ENCODE measurements at places on chromosomes 3 and 15.
A peak's percentile ranks its signal among the peaks of the same experiment; 100 is the strongest.

DNA sequence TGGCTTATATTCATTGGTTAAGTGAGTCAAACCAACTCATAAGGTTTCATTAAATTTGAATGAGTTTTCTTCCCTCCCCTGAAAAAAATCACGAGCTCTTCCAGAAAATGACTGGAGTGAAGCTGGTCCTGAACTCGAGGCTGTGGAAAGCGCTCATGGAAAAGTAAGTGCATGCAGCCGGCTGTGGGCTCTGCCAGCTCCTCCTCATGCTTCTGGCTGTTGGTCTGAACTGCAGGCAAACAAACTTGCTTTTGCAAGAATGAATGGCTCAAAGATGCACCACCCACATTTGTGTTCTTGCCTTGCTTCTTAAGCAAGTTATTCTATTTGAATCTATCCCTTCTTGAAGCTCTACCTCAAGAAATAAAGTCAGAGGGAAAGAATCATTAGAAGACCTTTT lies 6.2 kb downstream of the ETV5 start:
- no peak for DNase-seq

- peak; percentile 99 for DNase-seq
Measured at GRCh38 chr3:39146611-39147591, 6.5 kb downstream of the CSRNP1 start.

DNA sequence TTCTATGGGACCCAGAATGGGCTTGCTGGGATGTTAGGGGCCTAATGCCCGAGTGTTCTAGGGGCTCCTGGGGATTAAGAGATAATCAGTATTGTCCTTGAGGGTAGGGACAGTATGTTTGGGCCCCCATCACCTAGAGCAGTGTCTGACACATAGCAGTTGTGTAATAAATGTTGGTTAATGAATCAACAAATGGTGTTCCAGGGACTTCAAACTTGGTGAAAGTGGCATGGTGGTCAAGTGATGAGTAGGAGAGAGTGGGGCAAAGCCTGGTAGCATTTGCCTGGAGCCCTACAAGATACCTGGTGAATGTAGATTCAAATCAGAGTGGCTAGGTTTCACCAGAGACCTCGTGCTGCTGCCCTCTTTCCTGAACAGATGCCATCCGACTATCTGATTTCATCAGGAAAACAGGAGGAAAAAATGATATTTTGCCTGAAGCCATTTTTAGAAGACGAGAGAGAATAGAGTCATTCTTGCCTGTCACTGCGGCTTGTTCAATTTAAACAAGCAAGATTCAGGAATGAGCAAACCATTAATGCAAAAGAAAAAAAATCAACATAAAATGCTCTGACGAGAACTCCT lies 117.3 kb downstream of the RPL22L1 start:
- DNase-seq: no peak

- no peak for DNase-seq
Measured at GRCh38 chr15:31245135-31245689, 81.4 kb upstream of the KLF13 start.

DNA sequence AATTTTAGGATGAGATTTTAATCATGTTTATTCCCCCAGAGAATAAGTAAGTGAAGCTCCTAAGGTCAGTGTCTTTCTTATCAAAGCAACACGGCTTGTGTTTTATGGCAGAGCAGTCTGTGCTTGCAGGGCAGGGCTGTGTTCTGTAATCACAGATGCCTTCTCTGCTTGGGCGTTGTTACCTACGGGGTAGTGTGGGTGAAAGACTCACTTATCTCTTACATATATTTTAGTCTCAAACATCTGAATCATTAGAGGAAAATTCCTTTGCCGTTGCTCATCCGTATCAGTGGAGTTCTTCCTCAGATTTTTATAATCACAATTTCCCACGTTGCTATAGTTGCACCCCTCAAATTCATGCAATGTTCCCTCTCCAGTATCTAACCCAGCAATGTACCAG lies 271.7 kb upstream of the MEIS2 start:
- DNase-seq: no peak

DNA sequence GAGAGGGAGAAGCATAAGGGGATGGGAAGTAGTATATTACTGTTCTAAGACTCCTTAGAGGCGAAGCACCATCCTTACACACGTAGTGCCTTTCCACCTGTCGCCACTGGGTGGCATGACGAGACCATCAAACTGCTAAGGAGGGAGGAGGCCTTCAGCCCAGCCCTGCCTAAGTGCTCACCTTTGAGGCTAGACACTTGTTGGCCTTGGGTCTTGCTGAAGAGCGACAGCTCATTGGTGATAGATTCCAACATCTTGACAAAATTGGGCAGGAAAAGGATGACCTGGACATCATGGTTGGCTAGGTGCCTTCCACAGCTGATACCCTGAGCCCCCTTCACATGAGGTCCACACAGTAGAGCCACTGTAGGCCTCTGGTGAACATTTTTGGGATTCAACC lies 19.6 kb downstream of the CLK3 start:
- peak; percentile 77 for DNase-seq

- no peak for DNase-seq
Measured at GRCh38 chr15:92808598-92809063, 91.5 kb upstream of the CHD2 start.

- no peak for DNase-seq
Measured at GRCh38 chr3:97021778-97022177, 207.4 kb downstream of the EPHA6 start.

- DNase-seq: peak; percentile 12
Measured at GRCh38 chr15:85453144-85453872, 72.9 kb downstream of the AKAP13 start.

DNA sequence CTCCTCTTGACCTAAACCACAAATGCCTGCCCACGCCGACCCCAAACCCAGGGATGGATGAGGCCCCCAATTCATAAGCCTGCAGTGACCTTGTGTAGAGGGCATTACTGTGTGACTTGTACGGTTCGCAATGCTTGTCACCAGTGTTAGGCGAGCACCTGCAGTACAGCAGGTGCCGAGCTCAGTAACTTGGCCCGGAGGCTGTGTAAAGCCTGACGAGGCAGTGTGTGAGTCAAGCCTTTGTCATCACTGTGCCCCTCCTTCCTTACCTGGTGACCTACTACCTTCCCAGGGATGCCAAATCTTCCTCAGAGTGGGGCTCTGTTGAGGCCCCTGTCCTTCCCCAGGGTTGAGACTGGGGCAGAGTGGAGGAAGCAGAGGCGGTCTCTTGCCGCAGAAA lies 37.2 kb upstream of the TMEM115 start:
- no peak for DNase-seq

DNA sequence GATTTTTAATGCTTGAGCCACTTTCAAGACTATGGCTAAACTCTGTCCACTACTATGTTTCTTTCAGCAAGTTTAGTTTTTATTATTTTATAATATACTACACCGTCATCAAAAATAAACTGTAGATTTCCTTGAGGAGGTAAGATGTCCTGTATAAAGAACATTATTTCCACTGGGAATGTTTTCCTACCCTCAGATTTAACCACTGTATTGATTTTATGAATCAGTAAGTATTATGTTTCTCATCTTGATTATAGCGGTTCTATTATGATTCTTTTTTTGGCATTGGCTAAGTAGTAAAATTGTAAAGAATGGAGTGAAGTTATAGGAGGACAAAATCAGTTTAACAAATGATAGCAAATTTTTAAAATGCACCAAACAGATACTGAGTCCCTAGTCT lies 44.4 kb downstream of the ADAM10 start:
- DNase-seq: no peak

- DNase-seq: no peak
Measured at GRCh38 chr3:15804553-15805095, 6.8 kb upstream of the ANKRD28 start.

GRCh38 chr3:132346841-132347736 lies 29.9 kb downstream of the ACP3 start:
- DNase-seq: peak; percentile 67

- peak; percentile 82 for DNase-seq
Measured at GRCh38 chr3:58025837-58026569, 17.8 kb downstream of the FLNB start.

GRCh38 chr15:81400640-81401236 lies 26.7 kb upstream of the TMC3 start:
- peak; percentile 76 for DNase-seq

GRCh38 chr3:120144267-120144666 lies 50.0 kb upstream of the GSK3B start:
- DNase-seq: no peak

- DNase-seq: no peak
Measured at GRCh38 chr3:67642734-67643133, 11.7 kb downstream of the SUCLG2 start.

- no peak for DNase-seq
Measured at GRCh38 chr3:168072323-168072650, 23.4 kb downstream of the GOLIM4 start.

GRCh38 chr3:38587548-38588131 lies 61.8 kb downstream of the SCN5A start:
- DNase-seq: no peak

- DNase-seq: no peak
Measured at GRCh38 chr3:144424606-144425005, 453.0 kb downstream of the DIPK2A start.

DNA sequence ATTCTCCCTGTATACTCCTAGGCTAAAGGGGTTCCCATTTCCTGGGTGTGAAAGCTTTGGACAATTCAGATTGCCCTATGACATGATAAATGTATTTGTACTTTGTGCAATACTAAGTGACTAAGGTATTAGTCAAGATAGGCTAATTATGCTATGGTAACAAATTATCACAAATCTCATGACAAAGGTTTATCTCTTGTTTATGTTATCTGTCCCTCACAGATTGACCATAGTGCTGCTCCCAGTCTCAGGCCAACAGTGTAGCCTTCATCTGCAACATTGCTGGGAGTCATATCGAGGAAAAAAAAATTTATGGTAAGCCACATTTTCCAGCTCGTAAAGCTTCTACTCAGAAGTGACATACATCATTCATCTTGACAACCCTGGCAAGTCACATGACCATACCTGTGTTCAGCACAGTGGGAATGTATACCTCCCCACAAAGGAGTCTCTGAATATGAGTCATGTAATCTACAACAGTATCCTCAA lies 346.2 kb downstream of the IGSF11 start:
- DNase-seq: no peak

- no peak for DNase-seq
Measured at GRCh38 chr3:82198009-82198408, 436.6 kb upstream of the GBE1 start.

- peak; percentile 42 for DNase-seq
Measured at GRCh38 chr15:71716990-71717389, 93.4 kb upstream of the NR2E3 start.

DNA sequence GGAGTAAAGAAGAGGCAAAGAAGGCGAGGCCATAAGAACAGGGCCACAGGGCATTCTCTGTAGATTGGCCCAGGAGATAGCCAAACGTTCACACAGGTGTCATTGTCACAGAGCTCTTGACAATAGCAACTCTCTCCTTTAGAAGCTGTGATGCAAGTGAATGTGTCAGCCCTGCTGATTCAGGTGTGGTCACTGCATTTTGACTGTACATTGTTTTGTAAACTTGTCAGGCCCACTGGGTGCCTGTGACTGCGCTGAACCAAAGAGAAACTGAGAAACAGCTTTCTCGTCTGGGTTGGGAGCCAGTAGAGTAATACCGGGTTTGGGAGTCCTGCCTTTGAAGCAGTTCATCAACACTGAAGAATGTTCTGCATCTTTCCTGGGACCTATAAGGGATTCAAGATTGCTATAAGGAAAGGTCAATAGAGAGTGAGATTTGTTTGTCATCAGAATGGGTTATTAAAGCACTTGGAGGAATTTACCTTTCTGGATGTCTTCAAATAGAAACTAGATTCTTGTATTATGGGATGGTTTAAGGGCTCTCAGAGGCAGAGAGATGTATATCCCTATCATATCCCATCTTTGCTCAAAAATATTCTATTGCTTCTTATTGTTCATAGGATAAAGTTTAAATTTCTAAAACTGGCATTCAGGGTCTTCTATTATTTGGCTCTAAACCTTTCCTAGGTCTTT lies 45.4 kb downstream of the TMEM45A start:
- no peak for DNase-seq

GRCh38 chr15:68057758-68058157 lies 3.6 kb downstream of the PIAS1 start:
- no peak for DNase-seq

- DNase-seq: no peak
Measured at GRCh38 chr15:40747685-40748631, 7.1 kb downstream of the RMDN3 start.

DNA sequence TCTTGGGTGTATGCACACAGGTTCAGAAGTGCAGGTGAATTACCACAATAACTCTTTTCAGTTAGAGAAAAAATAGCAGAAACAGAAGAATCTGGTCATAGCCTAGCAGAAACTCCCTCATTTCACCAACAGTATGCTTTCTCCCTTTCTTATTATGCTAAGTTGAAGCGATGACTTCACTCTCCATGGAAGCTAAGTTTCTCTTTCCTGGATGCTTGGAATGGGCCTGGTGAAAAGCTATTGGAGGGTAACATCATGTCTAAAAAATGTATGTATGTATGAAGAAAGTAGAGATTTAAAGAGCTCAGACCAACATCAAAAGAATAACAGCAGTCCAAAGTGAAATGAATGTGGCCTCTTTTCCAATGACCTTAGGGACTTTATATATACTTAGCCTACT lies 145.5 kb downstream of the TIGIT start:
- DNase-seq: no peak

DNA sequence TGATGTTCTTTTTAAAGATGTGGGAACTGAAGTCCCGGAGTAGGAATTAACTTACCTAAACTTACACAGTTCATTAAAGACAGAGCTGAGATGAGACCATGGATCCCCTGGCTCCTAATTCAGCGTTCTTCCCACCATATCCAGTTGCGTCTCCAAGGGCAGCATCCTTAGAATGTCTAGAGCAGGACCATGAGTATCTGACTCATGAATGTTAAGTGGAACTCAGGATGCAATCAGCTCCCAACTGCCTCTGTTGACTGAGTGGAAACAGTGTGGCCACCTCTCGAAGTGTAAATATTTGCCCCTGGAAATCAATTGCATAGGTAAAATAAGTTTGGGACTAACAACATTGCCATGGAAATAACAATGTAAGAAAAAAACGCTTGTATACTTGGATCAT lies 2.5 kb downstream of the SNTN start:
- no peak for DNase-seq

- peak; percentile 17 for DNase-seq
Measured at GRCh38 chr3:171116365-171116764, 89.8 kb upstream of the SLC2A2 start.

GRCh38 chr3:128698211-128699047 lies 27.6 kb upstream of the RAB7A start:
- peak; percentile 23 for DNase-seq

DNA sequence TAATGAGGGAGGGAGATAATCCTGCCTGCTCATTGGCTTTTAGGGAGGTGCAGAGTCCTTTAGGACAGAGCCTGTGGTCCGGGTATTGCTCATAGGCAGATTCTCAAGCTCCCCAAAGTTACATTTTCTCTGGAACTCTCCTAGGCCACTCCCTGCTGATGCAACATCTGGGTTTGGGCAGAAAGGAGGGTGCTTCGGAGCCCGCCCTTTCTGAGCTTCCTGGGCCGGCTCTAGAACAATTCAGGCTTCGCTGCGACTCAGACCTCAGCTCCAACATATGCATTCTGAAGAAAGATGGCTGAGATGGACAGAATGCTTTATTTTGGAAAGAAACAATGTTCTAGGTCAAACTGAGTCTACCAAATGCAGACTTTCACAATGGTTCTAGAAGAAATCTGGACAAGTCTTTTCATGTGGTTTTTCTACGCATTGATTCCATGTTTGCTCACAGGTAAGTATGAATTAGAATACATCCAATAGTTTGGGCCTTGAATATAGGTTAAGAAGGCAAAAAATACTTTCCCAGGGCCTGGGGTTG lies at the start of gene IL20RB:
IL20RB (plus strand) TSS at position 233 of the 538 bp plus-strand sequence; CDS start at position 364, 131 bp downstream.
- no peak for DNase-seq

- no peak for DNase-seq
Measured at GRCh38 chr15:41941644-41942415, 30.5 kb downstream of the EHD4 start.
